Esophagus muscularis mucosa (tissue), 4 donors: ENCODE measurements at places on chromosomes 12 and 14. TPM values are rescaled to one million over a fixed set of nuclear protein-coding genes. Genes with fewer than 3 reads are reported as not detected.

DNA sequence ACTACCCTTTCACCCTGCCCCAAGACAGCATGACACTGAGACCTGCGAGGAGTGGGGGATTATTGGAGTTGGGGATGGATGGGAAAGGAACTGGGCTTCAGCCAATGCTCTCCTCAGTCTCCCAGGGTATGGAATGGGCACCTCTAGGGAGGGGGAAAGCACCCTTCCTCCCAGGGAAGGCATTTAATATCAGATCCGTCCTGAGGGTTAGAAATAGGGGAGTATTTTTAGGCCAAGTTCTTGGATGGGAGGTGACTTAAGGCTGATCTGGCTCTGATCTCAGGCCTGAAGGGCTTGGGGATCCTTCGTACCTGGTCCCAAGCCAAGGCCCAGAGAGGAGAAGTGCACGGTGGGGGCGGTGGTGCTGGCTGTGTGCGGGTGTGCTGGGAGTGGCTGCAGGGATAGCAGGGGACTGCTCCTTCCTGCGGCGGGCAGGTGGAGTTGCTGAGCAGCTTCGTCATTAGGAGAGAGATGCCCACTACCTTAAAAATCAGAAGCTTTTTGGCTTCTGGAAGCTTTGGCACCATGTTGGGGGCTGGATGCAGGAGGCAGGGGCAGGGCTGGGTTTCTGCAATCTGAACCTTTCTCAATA, 7.0 kb upstream of the CEBPE start:
- DNase-seq: no peak

DNA sequence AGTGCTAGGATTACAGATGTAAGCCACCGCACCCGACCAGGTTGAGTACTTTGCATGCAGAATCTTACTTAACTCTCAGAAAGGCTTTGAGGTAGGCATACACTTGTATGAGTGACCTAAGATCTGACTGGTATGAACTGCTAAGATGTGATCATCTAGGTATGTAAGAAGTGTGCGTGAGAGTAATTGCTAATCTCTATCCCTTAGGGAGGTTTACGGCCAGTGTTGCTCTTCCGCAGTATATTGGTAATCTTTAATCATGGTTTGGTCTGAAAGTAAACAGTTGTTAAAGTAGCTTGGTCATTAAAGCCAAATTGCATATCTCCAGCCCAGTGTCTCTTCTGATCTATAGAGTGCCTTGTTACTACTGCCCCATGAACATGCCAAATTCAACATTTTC, 7.8 kb downstream of the UNG start:
- no peak for DNase-seq

- DNase-seq: no peak
These were observed 35.7 kb downstream of the MVK start for GRCh38 chr12:109609342-109609741.

DNA sequence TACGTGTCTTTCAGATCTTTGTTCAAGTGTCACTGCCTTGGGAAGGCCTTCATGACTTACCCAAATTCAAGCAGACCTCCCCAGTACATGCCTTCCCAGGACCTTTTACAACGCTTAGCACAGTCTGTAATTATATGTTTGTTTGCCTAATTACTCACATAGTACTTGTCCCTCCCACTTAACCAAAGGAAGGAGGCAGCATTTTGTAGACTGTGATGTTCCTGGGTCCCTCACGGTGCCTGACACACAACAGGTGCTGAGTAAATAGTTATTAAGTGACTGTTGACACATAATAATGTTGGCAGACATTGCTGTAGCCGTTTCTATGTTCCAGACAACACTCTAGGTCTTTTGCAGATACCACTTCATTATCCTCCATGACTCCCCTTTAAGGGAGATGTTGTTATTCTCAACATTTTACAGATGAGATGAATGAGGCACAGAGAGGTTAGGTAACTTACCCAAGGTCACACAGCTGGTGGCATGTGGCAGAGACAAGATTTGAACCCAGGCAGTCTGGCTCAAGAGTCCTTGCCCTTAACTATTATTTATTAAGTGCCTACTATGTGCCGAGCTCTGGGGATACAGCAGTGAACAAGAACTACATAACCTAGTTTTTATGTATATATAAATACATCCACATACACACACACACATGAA, 130.7 kb downstream of the PHETA1 start:
- DNase-seq: no peak

DNA sequence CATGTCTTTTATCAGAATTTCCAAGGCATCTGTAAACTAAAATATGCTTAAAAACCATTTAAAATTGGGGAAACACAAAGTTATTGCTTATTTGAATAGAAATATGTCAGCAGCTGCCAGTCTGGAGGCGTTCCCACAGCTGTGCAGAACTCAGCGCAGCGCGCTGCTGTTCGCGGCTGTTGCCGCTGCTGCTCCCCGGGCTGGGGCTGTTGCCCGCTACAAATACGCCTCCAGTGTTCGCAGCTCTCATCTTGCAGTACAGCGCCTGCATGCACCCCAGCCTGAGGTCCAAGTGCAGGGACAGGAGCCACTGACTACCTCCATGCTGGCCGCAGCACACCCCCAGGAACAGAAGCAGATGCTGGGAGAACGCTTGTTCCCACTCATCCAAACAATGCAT, 216.2 kb downstream of the SLC16A7 start:
- no peak for DNase-seq

The EIF2B2 gene
- 58.0 TPM for total RNA-seq

The ASCL4 gene
- not detected for total RNA-seq

The FAM222A gene
- total RNA-seq: 0.42 TPM

The ZNF268 gene
- 14.1 TPM for total RNA-seq

The PLA2G1B gene
- total RNA-seq: not detected
